ENCODE measurements at places on chromosomes 2 and 18.

DNA sequence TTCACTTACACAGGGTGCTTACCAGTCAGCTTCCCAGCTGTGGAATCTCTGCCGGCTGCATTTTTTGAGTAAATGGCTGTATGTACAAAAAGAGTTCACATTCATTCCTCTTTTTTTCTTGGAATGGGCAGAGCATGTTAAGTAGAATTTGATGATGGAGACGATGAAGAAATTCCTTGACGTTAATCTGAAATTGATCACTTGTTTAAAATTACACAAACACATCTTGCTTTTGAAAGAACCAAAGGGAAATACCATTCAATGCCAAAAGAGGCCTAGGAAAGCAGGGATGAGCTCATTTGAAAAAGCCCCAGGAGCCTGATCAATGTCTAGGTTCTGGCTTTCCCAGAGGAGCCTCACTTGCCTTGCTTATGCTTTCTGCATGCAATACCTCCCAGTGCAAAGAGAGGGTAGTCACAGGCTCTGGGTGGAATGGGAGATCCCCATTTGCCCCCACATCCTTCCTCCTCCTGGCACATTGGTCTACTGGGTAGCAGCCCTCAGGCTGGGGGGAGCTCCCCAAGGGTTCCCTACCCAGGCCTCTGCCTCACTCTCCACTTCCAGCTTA, 12.3 kb upstream of the SMAD7 start:
- no peaks in the 10 kb centered on the region for H3K36me3 ChIP-seq
- no peak overlapping the region for H3K27ac ChIP-seq
- DNase-seq: no peak

- no peak overlapping the region for H3K27ac ChIP-seq
- no peak overlapping the region for H3K4me3 ChIP-seq
- no peaks in the 10 kb centered on the region for H3K36me3 ChIP-seq
These were observed 24.0 kb upstream of the TMEM37 start for GRCh38 chr2:119407430-119408220.

DNA sequence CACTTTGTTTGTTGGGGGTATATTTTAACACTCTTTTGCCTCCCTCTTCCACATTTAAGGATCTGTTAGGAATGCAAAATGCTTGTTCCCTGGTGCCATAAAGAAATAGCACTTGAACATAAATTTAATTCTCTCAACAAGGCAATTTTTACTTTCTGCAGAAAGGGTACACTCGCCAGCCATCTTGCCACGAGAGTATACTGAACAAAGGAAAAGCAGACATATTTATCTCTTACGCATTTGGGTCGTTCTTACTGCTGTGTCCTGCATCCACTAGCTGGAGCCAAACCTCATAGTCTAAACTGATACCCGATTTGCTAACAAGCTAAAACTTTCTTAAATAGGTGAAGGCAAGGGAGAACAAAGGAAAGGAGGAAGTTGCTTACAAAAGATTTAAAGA, 129.5 kb downstream of the B3GNT2 start:
- no peak for DNase-seq

GRCh38 chr2:190782264-190782663, 98.4 kb upstream of the GLS start:
- H3K4me1 ChIP-seq: no peaks in the 10 kb centered on the region
- H3K27me3 ChIP-seq: no peaks in the 10 kb centered on the region
- DNase-seq: no peak
- H3K4me3 ChIP-seq: no peak overlapping the region
- H3K36me3 ChIP-seq: no peaks in the 10 kb centered on the region
- H3K27ac ChIP-seq: no peak overlapping the region

DNA sequence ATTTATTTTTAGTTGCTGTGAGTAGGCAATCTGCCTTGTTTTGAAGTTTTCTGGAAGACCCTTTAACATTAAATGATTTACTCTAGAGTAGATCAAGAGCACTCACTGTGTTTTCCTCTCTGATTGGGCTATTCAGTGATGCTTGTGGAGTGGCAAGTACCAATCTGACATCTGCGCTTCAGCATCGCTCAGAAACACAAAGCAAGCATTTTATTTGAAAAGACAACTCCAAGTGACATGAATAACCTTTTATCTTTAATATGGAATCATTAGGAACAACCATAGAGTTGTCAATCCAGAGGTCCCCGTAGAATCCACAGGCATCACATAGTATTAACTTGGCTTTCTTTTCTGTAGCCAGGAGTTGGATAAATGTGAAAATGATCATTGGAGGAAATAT, 114.7 kb downstream of the CPS1 start:
- peak; percentile 24 for DNase-seq
- H3K4me3 ChIP-seq: no peak overlapping the region
- no peaks in the 10 kb centered on the region for H3K36me3 ChIP-seq
- H3K27me3 ChIP-seq: no peaks in the 10 kb centered on the region
- H3K27ac ChIP-seq: no peak overlapping the region

DNA sequence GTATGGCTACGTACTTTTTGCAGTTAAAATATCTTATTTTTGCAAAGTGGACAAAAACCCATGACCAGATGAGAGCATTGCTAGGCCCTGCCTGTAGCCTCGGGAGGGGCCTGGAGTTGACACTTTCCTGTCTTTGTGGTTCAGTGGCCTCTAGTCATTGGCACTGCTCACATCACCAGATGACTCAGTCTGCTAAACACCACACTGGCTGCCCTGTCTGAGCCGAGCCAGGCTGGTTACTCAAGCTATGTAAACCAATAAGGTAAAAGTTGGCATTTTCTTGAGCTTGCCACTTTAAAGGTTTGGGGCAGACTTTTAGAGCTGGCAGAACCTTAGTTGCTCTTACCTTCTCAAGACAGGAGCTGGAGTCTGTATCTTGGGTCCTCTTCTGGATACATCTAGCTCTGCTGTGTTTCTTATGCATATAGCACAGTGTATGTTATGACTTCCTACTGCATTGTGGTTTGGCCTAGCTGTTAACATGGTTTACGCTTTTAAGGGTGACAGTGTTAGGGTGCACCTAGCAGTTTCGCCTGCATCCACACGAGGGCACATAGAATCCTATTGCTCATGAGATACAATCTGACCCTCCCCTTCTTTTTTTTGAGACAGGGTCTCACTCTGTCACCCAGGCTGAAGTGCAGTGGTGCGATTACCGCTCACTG, 76.4 kb downstream of the AP1S3 start:
- H3K27ac ChIP-seq: no peak overlapping the region
- no peak overlapping the region for H3K4me3 ChIP-seq
- no peaks in the 10 kb centered on the region for H3K27me3 ChIP-seq
- no peak for DNase-seq

GRCh38 chr2:180583441-180584140, 396.8 kb upstream of the UBE2E3 start:
- no peak overlapping the region for H3K27ac ChIP-seq
- no peak for DNase-seq
- H3K4me1 ChIP-seq: no peaks in the 10 kb centered on the region
- H3K27me3 ChIP-seq: no peaks in the 10 kb centered on the region
- no peak overlapping the region for H3K4me3 ChIP-seq

DNA sequence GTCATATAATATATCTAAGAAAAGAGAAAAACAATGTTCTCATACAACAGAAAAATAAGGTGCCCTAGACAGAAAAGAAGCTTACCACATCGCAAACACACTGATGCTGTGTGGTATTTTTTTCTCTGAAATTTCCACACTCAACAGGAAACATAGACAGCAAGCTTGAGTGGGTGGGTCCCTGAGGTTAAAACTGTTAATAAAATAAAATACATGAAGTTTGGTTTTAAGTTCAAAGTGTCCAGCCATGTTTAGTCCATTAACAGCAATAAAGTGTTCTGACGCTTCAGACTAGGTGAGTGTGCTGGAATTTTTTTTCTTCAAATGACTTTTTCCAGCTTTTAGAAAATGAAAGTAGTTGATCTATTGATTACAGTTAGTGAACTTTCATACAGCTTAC, 83.3 kb upstream of the EPB41L5 start:
- H3K4me3 ChIP-seq: no peak overlapping the region
- H3K36me3 ChIP-seq: peaks cover 7% of the 10 kb centered on the region
- no peak for DNase-seq
- H3K27me3 ChIP-seq: no peaks in the 10 kb centered on the region
- no peaks in the 10 kb centered on the region for H3K4me1 ChIP-seq
- H3K27ac ChIP-seq: no peak overlapping the region

DNA sequence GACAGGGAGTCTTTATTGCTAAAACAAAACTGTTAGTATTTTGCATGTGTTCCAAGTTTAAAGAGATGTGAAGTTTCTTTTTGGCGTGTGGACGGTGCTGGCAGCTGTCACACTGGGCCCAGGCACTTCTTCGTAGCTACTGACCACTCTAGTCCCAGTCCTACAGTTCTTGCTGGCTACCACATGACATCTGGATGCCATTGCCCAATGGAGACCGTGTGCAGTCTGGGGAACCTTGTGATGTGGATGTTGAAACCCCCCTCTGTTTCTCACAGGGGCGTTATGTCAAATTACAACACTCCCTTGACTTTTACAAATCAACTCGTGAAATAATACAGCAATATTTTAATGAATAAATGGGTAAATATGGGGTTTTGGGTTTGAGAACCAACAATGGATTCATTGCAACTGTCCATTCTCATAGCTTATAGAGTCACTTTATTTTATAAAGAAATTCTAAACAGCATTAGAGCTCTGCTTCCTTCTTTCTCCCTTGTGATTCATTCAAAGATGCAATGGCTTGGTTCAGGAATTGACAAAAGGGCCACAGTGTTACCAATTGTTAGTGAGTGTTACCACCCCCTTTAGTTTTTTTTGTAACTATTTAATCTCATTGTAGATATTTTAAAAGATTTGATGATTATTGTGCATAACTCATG, 1.2 kb downstream of the GPD2 start:
- H3K4me3 ChIP-seq: peak overlapping the region; percentile 77
- DNase-seq: no peak
- H3K27me3 ChIP-seq: no peaks in the 10 kb centered on the region
- peaks cover 12% of the 10 kb centered on the region for H3K4me1 ChIP-seq
- H3K36me3 ChIP-seq: no peaks in the 10 kb centered on the region

GRCh38 chr2:42882756-42883155, 90.4 kb upstream of the HAAO start:
- H3K4me1 ChIP-seq: peaks cover 11% of the 10 kb centered on the region
- no peak for DNase-seq
- H3K4me3 ChIP-seq: no peak overlapping the region
- no peaks in the 10 kb centered on the region for H3K27me3 ChIP-seq
- H3K36me3 ChIP-seq: no peaks in the 10 kb centered on the region

- no peak overlapping the region for H3K4me3 ChIP-seq
- no peak for DNase-seq
- no peaks in the 10 kb centered on the region for H3K27me3 ChIP-seq
- H3K36me3 ChIP-seq: no peaks in the 10 kb centered on the region
These were observed 7.0 kb upstream of the NDUFV2 start for GRCh38 chr18:9095297-9096006.

- no peak overlapping the region for H3K27ac ChIP-seq
- no peak overlapping the region for H3K4me3 ChIP-seq
- no peaks in the 10 kb centered on the region for H3K4me1 ChIP-seq
- no peak for DNase-seq
- peaks cover 25% of the 10 kb centered on the region for H3K36me3 ChIP-seq
These were observed 29.7 kb upstream of the CASP10 start for GRCh38 chr2:201152999-201153815.

GRCh38 chr2:176132205-176133171, 3.0 kb downstream of the HOXD8 start:
- H3K27me3 ChIP-seq: peaks cover 4% of the 10 kb centered on the region
- DNase-seq: peak; percentile 89
- peak overlapping the region; percentile 83 for H3K27ac ChIP-seq
- peak overlapping the region; percentile 64 for H3K4me3 ChIP-seq
- no peaks in the 10 kb centered on the region for H3K36me3 ChIP-seq

DNA sequence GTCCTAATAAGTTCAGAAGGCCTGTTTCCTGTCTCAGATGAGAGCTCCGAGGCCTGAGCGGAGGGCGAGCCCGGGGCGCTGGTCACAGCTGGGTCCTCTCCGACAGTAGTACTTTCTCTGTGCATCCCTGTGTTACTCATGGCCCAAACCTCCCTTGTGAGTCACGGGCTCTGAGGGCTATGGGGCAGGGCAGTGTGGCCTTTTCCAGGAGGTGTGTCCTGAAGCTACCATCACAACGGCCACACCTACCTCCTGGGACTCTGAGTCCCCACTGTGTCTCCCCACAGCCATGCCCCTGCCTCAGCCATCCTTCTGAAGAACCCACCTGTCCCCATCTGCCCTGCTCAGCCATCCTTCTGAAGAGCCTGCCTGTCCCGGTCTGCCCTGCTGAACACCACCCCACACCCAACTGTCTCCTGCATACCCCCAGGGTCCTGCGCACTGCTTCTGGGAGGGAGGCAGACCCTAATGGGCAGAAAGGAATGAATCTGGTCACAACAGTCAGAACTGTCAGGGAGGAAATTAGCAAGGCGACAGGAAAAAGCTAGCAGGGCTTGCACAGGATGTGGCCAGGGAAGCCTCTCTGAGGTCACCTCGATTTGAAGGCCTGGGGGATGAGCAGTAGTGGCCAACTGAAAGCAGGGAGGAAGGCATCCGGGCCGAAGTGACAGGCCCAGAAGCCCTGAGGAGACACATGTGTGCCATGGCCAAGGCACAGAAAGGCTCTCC, 145.4 kb upstream of the RIOK3 start:
- H3K4me3 ChIP-seq: no peak overlapping the region
- no peak for DNase-seq
- no peaks in the 10 kb centered on the region for H3K36me3 ChIP-seq
- H3K27ac ChIP-seq: no peak overlapping the region
- H3K4me1 ChIP-seq: no peaks in the 10 kb centered on the region

DNA sequence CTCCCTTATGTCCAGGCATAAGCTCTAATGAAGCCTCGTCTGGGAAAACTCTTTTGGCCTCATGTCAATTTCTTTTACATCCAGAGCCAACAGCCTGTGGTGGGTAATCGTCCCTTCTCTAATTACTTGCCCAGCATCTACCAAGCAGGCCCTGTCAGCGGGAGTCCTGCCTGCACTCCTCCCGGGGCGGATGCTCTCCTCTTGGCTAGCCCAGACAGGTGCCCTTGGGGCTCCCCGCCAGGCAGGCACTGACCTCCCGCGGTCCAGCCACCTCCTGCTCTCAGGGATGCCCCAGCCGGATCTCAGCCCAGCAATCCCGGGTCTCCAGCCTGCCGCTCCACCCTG, 74.2 kb downstream of the NCAPH start:
- H3K36me3 ChIP-seq: no peaks in the 10 kb centered on the region
- H3K27me3 ChIP-seq: no peaks in the 10 kb centered on the region
- peaks cover 61% of the 10 kb centered on the region for H3K4me1 ChIP-seq
- no peak for DNase-seq

Data from spinal cord (tissue), 10 donors.